ENCODE measurements at places on chromosomes 1 and 21.

GRCh38 chr1:28086651-28087050 lies 1.8 kb downstream of the EYA3 start:
- no peak for DNase-seq
- no peaks in the 10 kb centered on the region for H3K36me3 ChIP-seq
- peak overlapping the region; percentile 98 for H3K4me3 ChIP-seq
- H3K27ac ChIP-seq = peak overlapping the region; percentile 97
- H3K27me3 ChIP-seq = no peaks in the 10 kb centered on the region

DNA sequence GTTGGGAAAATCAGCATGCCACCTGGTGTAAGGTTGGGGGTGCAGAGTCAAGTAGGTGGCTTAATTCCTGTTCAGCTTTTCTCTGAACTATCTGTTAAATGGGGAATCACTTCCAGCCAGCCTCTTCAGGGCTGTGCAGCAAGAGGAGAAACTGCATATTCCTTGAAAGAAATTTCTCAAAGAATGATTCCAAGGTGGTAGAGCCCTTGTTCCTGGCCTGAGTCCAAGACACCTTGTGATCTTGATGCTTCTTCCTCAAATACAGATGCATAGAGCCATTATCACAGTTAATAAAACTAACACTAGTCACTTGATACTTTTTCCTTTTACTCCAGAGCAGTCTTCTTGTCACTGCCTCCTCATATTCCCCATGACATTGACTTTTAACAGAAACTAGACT lies 5.2 kb downstream of the TXLNA start:
- H3K36me3 ChIP-seq = peaks cover 39% of the 10 kb centered on the region
- H3K27me3 ChIP-seq = no peaks in the 10 kb centered on the region

GRCh38 chr1:162756523-162756922 lies 34.0 kb upstream of the HSD17B7 start:
- no peaks in the 10 kb centered on the region for H3K36me3 ChIP-seq
- DNase-seq = no peak
- no peak overlapping the region for H3K27ac ChIP-seq
- H3K27me3 ChIP-seq = no peaks in the 10 kb centered on the region
- H3K4me3 ChIP-seq = no peak overlapping the region
- H3K4me1 ChIP-seq = no peaks in the 10 kb centered on the region

DNA sequence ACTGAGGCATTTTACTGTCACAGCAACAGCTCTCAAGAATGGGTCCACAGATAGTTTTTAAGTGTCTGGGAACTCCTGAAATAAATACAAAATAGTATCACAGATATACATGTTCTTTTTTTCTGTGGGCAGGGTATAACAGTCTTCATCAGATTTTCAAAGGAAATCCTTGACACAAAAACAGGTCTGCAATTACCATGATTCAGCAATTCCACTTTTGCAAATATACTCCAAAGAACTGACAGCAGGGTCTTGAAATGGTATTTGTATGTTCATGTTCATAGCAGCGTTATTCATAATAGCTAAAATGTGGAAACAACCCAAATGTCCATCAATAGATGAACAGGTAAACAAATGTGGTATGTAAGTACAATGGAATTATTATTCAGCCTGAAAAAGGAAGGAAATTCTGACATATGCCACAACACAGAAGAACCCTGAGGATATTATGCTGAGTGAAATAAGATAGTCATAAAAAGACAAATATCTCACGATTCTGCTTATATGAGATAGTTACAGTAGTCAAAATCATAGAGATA lies 85.0 kb downstream of the EPS15 start:
- H3K27me3 ChIP-seq = no peaks in the 10 kb centered on the region
- DNase-seq = no peak
- H3K27ac ChIP-seq = no peak overlapping the region

DNA sequence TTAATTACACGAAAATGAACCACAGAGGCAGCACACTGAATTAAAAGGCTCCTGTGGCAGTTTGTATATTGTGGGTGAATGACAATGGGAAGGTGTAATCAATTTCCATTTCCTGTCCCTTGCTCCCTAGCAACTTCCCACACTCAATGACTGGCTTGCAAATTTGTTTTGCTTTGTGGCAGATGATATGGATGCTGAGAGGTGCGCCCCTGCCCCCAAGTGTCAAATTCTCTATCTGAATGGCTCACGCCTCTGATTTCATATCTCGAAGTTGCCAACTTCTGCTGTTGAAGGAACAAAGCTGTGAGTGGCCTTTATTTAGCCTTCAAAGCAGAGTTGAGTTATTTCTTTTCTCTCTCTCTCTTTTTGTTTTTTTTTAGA lies 86.0 kb downstream of the FOXD2 start:
- DNase-seq = no peak
- no peaks in the 10 kb centered on the region for H3K36me3 ChIP-seq
- no peak overlapping the region for H3K4me3 ChIP-seq
- no peak overlapping the region for H3K27ac ChIP-seq

DNA sequence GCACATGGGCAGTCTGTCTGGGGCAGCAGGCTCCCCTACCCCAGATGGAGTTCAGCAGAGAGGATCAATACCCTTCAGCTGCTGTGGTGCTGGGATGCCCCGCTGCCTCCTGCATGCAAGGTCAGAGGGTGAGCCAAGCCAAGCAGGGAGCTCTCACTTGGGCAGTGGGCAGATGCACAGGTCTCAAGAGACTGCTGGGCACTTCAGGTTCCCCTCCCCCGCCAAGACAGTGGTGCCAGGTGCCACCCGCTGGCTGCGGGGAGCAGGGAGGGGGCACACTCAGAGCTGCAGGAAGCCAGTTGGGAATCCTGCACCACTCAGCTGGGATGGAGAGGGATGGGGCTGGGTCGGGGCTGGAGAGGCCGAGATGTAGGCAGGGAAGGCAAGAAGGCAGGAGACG lies 15.8 kb upstream of the EVA1B start:
- peaks cover 4% of the 10 kb centered on the region for H3K4me1 ChIP-seq
- H3K27ac ChIP-seq = no peak overlapping the region
- peaks cover 6% of the 10 kb centered on the region for H3K36me3 ChIP-seq
- no peaks in the 10 kb centered on the region for H3K27me3 ChIP-seq

DNA sequence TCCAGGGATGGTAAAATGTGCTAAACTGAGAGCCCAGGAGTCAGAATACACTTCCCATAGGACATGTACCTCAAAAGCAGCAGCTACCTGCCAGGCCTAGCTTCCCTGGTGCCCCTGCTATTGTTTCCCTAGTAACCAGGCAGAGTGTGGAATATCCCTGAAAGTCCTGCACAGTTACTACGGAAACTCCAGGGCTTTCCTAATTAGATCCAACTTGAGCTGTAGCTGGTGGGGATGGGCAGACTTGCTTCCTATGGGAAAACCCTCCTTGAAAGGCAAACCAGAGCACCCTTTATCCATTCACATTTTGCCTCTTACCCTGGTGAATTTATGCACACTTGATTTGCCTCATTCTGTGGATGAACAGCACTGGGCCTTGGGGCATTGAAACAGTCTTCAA lies 559.9 kb upstream of the PBX1 start:
- H3K36me3 ChIP-seq = no peaks in the 10 kb centered on the region
- no peak for DNase-seq
- H3K27ac ChIP-seq = no peak overlapping the region
- H3K4me3 ChIP-seq = no peak overlapping the region

GRCh38 chr1:239457491-239458143 lies 71.2 kb downstream of the CHRM3 start:
- no peak overlapping the region for H3K4me3 ChIP-seq
- no peaks in the 10 kb centered on the region for H3K4me1 ChIP-seq
- H3K27ac ChIP-seq = no peak overlapping the region
- no peaks in the 10 kb centered on the region for H3K36me3 ChIP-seq
- no peak for DNase-seq

GRCh38 chr1:30955448-30956015 lies 47.0 kb upstream of the SDC3 start:
- DNase-seq = no peak
- H3K4me3 ChIP-seq = no peak overlapping the region
- H3K4me1 ChIP-seq = no peaks in the 10 kb centered on the region
- H3K27ac ChIP-seq = no peak overlapping the region
- H3K36me3 ChIP-seq = peaks cover 60% of the 10 kb centered on the region
- no peaks in the 10 kb centered on the region for H3K27me3 ChIP-seq

DNA sequence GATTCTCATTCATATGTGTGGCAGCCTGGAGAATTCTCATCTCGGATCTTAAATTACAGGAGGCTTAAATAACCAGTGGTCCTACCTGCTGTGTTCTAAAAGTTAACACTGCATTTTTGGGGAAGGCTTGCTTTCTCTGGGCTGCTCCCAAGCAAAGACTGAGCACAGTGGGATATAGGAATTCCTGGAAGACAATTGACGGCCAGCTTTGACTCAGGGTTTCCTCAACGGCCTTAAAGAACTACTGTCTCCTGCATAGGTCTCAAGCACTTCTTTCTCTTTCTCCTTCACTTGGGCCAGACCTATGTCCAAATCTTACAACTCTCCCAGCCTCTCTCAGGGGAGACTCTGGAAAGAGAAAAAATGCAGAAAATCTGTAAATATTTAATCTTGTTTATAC lies 1.0 kb upstream of the KRTAP13-3 start:
- H3K27ac ChIP-seq = no peak overlapping the region
- H3K4me3 ChIP-seq = no peak overlapping the region
- H3K27me3 ChIP-seq = peaks cover 3% of the 10 kb centered on the region
- H3K36me3 ChIP-seq = no peaks in the 10 kb centered on the region
- no peaks in the 10 kb centered on the region for H3K4me1 ChIP-seq

GRCh38 chr21:34029743-34030528 lies 43.4 kb upstream of the MRPS6 start:
- H3K4me3 ChIP-seq = peak overlapping the region; percentile 63
- DNase-seq = no peak
